ENCODE measurements at places on chromosomes 16 and 17. TPM values are rescaled to one million over a fixed set of nuclear protein-coding genes. Genes with fewer than 3 reads are reported as not detected.

DNA sequence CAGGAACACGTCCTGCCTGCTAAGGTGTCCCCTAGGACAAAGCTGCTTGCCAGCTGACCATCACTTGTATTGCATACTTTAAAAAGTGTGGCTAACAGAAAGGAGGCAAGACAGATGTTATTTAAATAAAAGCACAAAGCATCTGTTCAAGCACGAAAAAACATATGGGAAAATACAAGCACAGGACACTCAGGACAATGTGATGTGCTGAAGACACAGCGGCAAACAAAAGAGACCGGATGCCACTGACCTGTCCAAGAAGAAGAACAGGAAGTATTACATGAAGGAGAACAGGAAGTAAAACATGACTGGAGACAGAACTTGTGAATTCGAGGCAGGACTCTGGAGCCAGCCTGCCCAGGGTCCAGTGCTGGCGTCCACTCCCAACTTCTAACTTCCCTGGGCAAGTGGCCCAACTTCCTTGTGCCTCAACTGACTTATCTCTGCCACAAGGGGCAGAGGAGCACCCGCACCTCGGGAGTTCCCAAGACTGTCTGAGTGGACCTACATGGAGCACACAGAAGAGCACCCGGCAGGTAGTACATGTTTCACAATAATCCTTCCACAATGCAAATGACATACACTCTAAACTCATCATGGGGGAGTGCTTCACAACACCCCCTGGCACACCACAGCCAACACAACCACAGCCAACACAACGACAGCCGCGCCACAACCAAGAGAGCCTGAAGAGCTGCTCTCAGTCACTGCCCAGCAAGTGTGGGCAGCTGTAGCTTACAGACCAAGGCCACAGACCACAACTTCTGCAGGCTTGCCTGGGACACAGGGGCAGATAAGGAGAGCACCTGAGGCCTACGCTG, 36.6 kb downstream of the ANKRD11 start:
- no peaks in the 10 kb centered on the region for H3K4me1 ChIP-seq
- H3K4me3 ChIP-seq, result no peak overlapping the region
- H3K27ac ChIP-seq, result no peak overlapping the region
- H3K27me3 ChIP-seq, result no peaks in the 10 kb centered on the region

DNA sequence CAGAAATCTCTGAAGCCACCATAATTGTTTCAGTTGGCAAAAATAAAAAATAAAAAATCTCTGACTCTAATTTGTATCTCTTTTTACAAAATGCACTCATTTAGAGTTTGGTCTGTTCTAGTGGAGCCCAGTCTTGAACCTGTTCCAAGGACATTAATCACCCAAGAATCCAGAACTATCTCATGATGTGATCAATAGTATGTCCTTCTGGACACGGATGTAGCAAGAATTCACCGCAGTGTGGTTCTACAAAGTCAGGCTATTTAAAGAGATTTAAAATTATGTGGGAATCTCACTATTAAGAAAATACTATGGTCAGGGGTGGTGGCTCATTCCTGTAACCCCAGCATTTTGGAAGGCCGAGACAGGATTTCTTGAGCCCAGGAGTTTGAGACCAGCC, 21.8 kb upstream of the ANKFN1 start:
- H3K36me3 ChIP-seq, result no peaks in the 10 kb centered on the region
- no peak overlapping the region for H3K4me3 ChIP-seq
- DNase-seq, result no peak
- no peak overlapping the region for H3K27ac ChIP-seq
- no peaks in the 10 kb centered on the region for H3K27me3 ChIP-seq
- no peaks in the 10 kb centered on the region for H3K4me1 ChIP-seq

DNA sequence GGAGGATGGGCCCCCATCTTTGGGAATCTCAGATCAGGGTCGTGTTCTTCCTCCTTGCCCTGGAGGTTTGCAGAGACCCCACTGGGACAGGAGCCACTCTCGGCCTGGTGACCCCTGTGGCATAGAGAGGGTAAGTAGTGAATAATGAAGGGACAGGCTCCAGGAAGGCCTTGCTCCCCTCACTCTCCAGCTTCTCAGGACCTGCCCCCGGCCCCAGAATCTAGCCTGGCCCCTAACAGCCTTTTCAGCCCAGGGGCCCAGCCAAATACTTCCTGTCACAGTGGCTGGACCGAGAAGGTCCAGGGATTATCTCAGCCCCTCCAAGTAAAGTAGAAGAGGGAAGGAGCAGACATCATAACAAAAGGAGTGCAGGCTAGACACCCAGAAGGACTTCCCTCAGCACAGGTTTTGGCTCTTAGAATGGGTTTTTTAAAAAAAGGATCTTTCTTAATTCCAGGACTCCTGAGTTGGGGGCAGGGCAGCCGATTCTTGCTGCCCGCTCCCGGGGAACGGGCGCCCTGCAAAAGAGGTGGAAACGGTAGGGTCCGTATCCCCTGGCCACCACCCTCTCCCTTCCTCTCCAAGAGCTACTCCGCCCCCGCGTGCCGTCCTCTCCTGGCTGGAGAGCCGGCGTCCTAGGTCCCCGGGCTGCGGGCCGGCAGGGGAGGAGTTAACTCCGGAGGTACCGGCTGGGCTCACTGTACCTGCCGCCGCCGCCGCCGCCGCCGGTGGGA, 559 bp upstream of the NXPH3 start:
- H3K4me3 ChIP-seq, result peak overlapping the region; percentile 68
- DNase-seq, result no peak
- H3K4me1 ChIP-seq, result no peaks in the 10 kb centered on the region
- H3K27ac ChIP-seq, result peak overlapping the region; percentile 85

TNK1 gene
- 4.8 TPM for total RNA-seq

Measured in right atrium auricular region (tissue), 2 donors.